ENCODE measurements at places on chromosomes 4 and X. TPM values are rescaled to one million over a fixed set of nuclear protein-coding genes. Genes with fewer than 3 reads are reported as not detected.

DNA sequence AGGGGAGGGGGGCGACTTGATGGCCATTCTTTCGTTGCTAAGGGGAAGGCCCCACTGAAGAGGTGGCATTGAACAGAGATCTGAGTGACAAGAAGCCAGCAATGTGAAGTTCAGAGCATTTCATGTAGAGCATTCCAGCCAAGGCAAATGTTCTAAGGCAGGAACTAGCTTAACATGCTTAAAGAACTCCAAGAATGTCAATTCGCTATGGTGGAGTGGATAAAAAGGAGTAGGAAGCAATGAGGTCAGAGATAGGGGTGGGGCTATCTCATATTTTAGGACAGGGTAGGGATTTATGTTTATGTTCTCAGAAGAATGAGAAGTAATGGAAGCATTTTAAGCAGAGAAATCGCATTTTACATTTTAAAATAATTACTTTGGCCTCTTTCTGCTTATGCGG lies 130.9 kb downstream of the TTC29 start:
- DNase-seq, result no peak

GRCh38 chrX:21305799-21306336 lies 68.3 kb upstream of the CNKSR2 start:
- no peak for DNase-seq

DNA sequence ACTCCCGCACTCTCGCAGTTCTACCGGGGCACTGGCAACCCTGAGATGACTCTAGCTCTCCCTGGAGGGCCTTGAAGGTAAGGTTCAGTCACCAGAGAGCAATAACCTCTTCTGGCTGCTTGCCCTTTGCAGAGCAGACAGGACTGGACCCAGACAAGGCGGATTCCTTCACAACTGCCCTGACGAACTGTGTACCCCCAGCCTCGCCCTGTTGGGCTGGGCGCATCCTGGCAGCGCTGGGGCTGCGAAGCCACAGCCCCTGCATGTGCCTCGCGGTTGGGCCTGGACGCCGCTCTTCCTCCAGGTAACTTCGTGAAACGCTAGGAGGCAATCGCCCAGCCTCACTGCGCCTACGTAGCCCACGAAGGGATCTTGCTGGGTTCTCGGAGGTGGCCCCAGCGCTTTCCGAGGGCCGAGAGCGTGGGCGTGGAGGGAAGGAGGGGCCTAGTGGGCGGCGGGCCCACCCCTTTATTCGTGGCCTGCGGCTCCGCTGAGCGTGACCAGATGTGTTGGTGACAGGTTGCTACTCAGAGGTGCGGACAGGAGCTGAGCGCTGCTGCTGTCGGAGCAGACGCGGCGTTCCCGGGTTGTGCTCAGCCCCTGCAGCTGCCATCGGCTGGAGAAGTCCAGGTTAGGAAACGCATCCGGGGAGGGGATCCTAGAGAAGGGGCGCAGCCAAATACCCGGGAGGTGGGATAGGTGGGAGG lies 1.9 kb upstream of the MAMLD1 start:
- peak; percentile 43 for DNase-seq

DNA sequence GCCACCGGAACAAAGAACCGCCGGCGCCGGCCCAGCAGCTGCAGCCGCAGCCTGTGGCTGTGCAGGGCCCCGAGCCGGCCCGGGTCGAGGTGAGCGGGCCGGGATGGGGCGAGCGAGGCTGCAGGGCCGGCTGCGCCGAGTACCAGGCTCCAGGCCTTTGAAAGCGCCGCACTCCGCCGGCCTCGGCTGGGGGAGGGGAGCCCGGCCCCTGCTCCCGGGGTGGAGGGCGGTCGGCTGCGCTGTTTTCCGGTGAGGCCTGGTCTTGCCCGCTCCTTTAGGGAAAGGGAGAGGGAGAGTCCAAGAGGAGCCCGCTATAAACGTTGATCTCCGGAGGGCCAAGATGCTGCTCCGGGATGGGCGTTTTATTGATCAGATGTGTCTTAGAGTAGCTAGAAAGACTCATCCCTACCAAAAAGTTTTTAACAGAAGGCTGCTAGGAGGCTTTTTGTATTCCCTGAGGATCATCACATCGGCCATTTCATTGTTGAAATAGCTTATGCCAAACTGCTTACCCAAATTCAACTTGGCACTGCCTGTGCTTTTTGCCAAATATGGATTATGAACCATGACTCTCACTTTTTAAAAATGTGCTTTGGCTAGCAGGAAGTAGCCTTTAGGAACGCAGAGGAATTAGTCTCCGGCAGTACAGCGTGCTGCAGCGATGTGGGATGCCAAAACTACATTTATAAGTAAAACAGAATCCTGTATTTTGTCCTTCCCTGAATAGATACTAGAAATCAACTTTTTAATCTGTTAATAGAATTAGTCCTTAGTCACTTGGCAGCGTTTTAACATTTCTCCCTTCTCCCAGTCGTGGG lies 760 bp downstream of the TMEM165 start:
- DNase-seq, result no peak

GRCh38 chr4:95129031-95129430 lies 371.3 kb downstream of the BMPR1B start:
- peak; percentile 10 for DNase-seq

DNA sequence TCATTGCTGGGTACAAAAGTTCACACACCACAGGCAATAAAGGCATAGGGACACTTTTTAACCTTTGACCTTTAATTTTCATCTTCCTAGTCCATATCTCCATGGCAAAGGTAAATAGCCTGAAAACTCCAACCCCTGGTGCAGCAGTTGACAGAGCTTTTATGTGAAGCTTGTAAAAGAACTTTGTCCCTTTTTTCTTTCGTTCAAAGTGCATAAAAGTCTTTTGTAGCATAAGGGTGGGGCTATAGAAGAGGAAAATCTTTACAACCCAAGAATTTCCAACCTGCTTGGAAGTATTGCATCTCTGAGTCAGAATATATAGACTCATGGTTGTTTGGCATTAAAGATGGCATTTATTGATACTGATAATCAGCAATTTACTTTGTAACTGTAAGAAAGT lies 20.4 kb downstream of the POF1B start:
- no peak for DNase-seq

GRCh38 chr4:74133786-74134499 lies 24.0 kb upstream of the MTHFD2L start:
- DNase-seq, result peak; percentile 83

- peak; percentile 59 for DNase-seq
Observed at GRCh38 chrX:74349387-74349786, 45.4 kb downstream of the ZCCHC13 start.

DNA sequence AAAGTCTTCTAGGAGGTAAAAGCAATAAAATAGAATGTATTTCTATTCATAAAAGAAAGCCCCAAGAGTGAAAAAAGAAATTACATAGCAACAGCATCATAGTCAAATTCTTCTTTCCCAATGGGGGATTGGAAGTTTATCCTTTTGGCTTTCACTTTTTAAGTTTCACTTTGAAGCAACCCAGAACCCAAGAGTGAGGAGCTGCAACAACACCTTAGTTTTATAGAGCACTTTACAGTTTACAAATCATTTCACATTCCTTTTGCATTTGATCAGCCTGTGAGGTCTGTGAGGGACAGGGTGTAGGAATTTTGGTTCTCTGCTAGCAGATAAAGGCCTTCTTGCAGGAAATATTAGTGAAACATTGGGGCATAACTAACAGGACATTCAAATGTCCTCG lies 112.0 kb upstream of the NDP start:
- no peak for DNase-seq

DNA sequence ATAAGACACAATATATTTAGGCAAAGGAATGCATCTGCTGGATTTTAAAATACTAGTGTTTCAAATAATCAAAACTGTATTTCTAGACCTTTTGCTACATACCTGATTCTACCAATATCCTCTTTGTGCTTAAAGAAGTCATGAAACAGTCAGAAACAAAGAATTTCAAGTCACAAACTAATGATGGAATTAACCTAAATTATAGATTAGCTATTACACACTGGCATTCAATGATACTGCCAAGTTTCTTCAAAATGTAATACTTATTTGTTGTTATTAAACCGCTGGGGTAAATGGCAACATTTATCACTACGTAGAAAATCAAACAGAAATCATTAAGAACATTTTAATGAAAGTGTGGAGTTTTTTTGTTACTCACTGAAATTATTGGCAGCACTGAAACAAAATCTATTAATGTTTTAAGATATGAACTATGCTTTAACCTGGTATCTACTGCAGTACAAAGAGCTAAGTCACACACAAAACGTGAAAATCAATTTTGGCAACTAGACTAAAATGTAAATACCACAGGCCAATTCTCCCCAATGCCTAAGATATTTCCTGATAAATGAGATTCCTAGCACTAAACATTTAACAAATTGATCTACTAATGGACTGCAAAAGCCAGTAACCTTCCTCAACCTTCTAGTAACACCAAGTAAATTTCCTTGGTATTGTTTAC lies 19.4 kb downstream of the PDGFC start:
- peak; percentile 81 for DNase-seq

- no peak for DNase-seq
Observed at GRCh38 chr4:137610960-137611359, 78.7 kb upstream of the PCDH18 start.

- no peak for DNase-seq
Observed at GRCh38 chrX:69759921-69760625, 144.2 kb downstream of the EDA start.

DNA sequence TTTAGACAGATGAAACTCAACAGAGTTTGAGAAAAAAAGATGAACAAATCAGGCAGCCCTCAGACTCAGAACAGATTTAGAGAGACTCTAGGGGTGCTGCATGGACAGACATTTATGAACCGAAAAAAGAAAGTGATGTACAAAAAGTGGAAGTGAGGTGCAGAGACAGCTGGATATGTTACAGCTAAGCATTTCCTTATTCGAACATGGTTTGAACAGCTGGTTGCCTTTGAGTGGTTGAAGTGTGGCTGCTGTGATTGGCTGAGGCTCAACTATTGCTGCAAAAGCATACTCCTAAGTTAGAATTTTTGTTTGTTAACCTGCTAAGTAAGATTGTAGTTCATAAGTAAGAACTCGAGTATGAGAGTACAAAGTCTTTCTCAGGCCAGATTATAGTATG lies 331.5 kb upstream of the PABPC4L start:
- no peak for DNase-seq

DNA sequence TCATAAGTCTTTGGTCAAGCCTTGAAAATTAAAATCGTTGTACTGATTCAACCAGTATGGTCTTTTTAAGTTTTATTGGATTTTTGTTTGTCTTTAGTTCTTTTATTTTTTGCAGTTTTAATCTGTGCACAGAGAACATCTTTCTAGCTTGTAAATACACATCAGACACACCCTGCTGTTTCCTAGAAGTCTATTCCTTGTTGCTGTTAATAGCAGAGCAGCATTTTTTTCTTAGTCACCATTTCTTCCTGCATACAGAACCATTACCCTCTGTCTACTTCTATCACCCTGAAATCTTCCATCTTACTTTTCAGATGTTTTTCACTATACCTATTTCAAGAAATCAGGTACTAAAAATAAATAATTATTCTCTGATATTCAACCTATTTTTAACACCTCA lies 375.4 kb downstream of the GRID2 start:
- no peak for DNase-seq

GRCh38 chr4:6002492-6002833 lies 15.8 kb downstream of the C4orf50 start:
- no peak for DNase-seq

DNA sequence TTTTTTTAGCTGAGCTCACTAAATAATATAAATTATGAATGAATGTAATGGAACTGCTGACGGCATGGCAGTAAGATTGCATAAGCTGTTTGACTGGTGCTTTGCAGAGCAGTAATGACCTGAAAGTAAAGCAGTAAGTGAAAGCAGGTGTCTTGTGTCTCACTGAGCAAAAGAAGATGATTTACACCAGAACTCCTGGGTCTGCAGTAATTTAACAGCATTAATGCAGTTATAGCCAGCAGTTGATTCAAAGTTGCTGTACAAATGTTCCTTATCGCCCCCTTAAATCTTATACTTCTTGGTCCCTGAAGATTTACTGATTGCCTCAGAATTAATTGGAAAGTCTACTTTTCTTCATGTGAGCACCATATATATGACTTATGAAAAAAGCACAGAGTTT lies 187.7 kb downstream of the DCTD start:
- DNase-seq, result no peak

DNA sequence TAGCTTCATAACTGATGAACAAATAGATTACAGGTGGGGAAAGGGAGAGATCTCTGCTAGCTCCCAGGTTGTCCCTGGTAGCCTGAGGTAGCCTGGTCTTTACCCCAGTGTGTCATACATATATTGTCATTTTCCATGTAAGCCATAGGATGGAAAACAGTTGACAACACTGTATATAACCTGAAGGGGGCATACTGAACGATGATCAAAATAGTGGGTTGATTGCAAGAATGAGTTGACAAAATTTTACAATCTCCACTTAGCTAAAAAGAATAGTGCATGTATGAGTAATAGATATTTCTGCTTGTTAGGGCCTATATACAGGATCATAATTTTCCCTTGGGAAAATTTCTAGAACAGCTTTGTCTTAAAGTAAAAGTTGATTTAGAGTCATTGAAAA lies 304.1 kb upstream of the HAND2 start:
- no peak for DNase-seq

GRCh38 chr4:76909711-76910110 lies 11.8 kb upstream of the SOWAHB start:
- DNase-seq, result no peak

- no peak for DNase-seq
Observed at GRCh38 chr4:146260521-146260920, 46.2 kb downstream of the REELD1 start.

- peak; percentile 79 for DNase-seq
Observed at GRCh38 chr4:140300271-140300970, 73.0 kb upstream of the SCOC start.

DNA sequence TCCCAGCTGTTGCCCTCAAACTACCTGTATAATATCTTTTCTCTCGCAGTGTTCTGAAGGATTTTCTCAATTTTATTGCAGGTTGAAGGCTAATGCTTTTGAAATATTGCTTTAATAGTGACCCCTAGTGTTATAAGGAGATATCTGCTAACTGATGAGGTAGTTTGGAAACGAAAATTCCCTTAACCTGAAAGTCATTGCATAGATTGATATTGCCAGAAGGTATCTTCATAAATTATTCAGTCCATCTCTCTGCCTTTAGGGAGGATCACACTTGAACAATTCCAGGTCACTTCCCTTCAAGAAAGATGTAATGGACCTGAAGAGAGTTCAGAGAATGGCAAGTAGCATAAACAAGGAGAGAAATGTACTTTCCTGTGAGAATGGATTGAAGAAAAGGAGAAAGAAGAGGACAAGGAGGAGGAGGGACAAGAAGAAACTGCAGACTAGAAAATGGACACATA lies 44.1 kb downstream of the TIGD4 start:
- DNase-seq, result peak; percentile 54

DNA sequence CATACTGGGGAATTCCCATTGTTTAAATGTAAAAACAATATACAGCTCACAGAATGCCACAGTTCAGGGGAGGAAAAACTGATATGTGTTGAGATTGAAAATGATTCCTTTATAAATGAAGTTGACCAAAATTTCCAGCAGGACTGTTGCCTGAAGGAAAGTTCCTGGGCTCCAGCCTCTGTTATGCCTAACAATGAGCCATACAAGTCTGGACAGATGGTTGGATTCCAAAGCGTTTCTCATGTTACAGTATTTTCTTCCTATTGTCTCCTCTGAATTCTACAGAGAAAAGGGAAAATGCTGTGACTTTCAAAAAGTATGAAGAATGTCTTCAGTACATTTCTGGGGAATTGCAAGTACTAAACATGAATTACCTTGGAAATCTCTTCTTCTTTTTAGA lies 73.3 kb downstream of the ALPK1 start:
- DNase-seq, result no peak

The MAGEA9B gene
- total RNA-seq, result not detected

The BLTP1 gene
- 122 TPM for total RNA-seq

The PGAM4 gene
- not detected for total RNA-seq

The GLA gene
- 81.1 TPM for total RNA-seq

The TLR10 gene
- total RNA-seq, result not detected

The MAGEA12 gene
- total RNA-seq, result not detected

The CXCL10 gene
- total RNA-seq, result 0.35 TPM

The PAGE2 gene
- not detected for total RNA-seq

The RASL11B gene
- 21.2 TPM for total RNA-seq

The SLC9B1 gene
- total RNA-seq, result 0.69 TPM

Data from renal cortical epithelial cell (primary cell).